GM13976 (cell line): ENCODE measurements at places on chromosomes 7 and 10.
A peak's percentile ranks its signal among the peaks of the same experiment; 100 is the strongest.

DNA sequence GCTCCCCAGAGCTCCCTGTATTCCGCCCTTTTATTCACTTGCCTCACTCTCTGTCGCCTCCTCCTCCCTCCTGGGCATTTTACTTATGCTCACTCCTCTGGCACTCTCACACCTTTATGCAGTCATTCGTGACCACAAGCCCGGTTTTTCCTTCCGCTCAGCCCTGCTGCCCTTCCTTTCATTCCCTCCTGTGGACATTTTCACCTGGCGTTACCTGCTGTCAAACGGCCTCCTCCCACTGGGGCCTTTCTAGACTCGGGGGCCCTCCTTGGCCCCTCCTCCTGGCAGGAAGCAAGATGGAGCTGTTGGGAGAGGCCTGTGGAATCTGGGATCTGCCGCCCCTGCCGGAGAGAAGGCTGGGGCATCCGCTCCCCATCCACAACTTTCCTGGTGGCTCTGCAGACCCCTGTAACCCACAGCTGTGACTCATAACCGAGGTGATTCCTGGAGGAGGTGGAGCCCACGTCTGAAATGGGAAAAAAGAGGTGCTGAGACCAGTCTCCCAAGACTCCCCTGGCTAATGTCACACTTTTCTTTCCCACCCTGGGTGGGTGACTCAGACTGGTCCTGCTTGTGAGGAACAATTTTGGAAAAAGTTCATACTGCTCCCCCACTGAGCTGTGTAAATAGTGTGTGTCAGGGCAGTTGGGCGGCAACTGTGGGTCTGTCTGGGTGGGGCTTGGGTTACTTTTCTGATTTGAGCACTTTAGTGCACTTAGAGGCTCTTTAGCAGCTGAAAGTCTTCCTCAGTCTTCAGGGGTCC lies 1.2 kb downstream of the VCL start:
- DNase-seq, result no peak

- no peak for DNase-seq
Measured at GRCh38 chr10:72541337-72541736, 84.5 kb downstream of the MICU1 start.

DNA sequence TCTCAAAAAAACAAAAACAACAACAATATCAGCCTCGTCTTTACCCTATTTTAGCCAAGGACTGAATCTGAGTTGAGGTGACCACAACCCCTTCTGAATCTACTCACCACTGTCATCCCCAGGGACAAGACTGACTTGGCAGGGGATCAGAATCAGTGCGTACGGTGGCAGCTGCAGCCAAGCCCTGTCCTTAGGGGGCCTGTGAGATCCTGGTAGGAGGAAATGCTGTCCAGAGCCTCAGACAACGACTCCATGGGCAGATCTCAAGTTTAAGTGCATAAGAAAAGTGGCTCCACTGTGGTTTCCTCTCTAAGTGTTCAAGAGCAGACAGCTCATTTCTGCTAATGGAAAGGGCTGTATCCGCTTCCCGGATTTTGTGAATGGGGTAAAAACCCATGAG lies 22.4 kb upstream of the CYTH3 start:
- DNase-seq, result no peak

DNA sequence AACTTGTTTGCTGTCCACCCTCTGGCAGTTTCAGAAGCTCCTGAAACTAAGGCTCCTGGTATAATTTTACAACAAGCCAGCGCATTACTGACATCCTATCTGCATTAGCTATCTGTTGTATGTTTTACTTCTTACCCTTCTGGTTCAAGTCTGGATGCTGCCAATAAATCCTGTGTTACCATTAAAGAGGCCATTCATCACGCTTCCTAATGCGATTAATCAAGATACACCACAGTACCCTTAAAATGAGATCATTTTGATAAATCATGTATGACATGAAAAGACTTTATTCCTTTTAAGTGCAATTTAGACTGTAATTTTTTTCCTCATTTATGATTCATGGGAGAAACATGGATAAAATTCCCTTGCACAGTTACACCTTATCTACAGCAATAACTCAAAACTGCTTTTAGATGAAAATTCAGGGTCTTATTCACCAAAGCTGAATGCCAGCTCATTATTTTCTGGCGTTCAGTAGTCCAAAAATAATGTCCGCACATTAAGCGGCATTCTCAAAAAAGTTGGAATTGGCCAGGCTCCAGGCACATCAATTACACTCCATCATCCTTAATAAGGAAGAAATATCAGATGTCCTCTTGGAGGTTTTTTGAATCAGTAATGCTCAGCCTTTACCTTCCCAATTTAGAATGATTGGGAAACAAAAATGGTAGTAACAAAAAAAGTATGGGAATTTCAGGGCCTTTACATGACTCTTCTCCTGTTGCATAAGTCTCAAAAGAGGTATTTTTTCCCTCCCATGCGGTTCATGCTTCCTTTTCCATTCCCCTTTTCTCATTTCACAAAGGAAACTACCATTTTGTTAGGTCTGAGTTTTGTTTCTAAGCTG lies 878.5 kb downstream of the LRMDA start:
- DNase-seq, result no peak

- peak; percentile 77 for DNase-seq
Measured at GRCh38 chr10:70880077-70880534, 8.3 kb downstream of the PCBD1 start.

DNA sequence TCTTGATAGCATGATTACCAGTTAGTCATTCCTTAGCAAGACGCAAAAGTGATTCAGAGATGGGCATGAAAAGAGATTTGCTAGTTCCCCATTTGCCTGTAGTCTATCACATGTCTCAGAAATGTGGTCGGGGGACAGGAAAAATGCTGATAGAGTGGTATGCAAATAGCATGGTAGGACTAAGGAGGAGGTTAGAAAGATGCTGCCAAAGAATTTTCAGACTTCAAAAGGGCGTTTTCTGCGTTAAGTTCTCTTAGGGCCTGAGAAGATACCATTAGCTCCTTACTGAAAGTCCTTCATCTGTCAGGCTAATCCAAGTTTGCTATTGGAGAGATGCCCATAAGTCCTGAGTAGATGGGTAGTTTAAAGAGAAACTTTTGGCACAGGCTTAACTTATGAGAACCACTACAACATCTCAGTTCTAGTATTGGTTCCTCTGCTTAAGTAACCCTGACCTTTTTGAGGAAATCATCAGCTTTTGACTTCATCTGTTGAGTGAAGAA lies 2.7 kb downstream of the CALD1 start:
- no peak for DNase-seq

DNA sequence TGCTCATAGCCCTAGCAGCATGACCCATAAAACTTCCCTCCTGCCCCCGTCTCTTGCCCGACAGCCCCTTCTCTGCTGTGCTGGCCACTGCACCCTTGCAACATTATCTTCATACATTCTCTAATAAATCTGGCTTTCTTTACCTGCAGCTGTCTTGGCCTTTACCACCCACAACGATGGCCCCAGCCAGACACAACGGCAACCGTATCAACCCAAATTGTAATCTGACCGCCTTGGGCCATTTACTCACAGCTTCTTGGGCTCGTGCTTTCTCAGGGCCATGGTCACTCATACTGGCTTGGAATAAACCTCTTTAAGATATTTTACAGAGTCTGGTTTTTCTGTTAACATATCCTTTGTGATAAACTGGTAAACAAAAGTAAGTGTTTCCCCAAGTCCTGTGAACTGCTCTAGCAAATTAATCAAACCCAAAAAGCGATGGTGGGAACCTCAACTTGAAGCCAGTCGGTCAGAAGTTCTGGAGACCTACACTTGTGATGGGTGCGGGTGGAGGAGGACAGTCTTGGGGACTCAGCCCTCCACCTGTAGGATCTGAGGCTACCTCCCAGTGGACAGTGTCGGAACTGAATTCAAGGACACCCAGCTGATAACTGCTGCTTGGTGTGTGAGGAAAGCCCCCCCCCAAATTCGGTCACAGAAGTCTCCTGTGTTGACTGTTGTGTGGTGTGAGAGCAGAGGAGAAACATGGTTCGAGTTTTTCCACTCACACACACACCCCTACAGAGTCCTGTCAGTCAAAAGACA lies 87.6 kb upstream of the ATP6V0A4 start:
- no peak for DNase-seq

DNA sequence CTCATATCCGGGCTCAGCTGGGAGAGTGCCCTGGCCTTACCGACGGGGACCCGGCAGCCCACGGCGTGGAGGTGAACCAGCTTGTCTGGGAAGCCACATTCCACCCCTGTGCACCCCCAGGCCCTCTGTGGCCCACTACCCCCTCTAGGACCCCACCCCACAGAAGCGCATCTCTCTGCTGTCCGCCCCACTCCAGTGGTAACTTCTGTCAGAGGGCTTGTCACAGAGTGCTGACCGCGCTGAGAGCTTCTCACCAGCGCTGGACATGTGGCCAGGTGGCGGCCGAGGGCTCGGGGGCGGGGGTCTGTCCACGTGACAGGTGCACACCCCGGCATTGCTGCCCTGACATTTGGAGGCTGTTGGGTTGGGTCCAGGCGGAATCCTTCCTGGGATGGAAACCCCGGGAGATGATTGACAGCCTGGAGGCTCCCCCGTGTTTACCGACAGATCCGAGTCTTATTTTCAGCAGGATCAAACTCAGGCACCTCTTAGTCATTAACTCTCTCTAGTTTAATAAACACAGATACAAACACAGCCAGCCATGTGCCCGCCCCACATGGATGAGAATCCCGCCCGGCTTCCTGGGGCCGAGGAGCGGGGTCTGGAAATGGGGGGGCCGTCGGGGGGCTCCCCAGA lies 5.1 kb downstream of the ELFN1 start:
- peak; percentile 18 for DNase-seq

- DNase-seq, result no peak
Measured at GRCh38 chr10:6461961-6462360, 118.1 kb downstream of the PRKCQ start.

DNA sequence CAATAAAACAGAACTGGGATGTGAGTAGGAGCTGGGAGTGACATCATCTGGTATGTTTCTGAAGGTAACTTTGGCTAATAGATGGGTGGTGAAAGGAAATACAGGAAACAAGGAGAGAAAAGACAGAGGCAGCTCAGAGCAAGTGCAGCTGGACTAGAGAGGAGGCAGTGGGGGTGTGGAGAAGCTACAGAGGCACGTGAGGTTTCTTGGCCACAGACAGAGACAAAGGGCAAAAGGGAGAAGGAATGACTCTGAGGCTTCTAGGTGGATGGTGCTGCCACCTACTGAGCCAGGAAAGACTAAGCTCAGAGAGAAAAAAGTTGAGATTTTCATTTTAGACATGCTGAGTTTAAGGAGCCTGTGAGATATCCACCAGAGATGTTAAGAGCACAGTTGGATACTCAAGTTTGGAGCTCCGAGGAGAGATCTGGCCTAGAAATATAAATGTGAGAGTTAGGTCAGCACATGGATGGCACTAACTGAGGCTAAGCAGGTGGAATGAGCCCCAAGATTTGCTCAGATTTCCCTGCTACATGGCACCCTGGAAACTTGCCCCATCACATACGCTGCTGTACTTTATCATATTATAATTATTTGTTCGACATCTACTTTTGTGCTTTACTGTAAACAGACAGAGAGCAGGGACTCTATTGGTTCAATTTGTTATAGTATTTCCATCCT lies 293.0 kb upstream of the IMMP2L start:
- peak; percentile 38 for DNase-seq

DNA sequence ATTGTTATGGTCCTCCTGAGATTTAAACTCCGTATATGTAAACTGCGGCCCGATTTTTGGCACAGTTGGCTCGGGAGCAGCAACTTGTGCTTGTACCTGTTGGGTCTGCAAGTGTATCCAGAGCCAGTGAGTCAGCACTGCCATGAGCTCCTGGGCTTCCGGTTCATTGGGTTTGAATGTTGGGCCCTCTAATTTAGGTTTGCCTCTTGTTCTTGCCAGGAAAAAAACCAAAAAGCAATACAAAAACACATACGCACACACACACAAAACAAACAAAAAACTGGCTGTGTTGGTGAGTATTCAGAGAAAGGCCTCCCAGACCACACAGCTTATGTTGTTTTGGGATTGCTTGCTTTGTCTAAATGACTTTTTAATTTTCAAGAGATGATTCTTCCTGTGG lies 26.3 kb downstream of the SND1 start:
- DNase-seq, result no peak

DNA sequence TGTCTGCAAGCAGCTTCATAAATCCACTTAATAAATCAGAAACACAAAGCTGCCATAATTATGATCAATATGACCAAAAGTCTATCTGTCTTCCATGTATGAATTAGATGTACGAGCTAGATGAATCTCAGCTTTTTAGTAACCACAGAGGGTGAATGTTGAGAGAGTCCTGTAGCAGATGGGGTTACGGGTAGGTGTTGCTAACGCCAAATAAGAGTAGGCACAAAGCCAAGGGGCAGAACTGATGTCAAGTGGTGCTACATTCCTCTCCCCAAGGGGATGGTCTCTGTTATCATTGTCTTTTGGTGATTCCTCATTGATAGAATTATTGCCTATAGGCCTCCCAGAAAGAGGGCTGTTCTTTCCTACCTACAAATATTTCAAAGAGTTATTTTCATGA lies 257.8 kb downstream of the PCLO start:
- no peak for DNase-seq

GRCh38 chr10:10911471-10911921 lies 106.2 kb upstream of the CELF2 start:
- DNase-seq, result no peak

GRCh38 chr7:87152897-87153641 lies 816 bp downstream of the DMTF1 start:
- peak; percentile 39 for DNase-seq

DNA sequence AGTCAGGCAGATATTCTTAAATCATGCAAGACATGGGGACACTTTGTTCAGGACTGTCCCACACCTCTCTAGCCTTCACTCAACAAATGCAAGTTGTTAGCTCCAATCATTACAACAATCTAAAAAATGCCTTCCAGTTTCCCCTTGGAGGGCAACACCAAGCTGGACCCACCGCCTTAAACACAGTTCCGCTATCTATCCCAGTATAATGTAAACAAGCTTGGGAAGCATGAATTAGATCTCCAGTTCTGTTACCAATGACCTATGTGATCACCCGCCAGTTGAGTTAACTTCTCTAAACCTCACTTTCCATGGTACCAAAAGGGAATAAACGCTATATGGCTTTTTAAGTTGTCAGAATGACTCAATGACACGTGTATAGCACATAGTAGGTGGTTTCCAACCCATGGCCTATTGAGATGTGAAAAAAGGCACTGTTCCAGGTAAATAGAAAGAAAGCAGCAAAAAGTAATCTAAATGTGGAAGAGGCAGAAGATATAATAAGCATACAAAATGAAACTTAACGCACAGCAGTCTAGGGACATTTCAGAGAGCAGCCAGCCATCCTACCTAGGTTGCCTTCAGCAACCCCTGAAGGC lies 2.4 kb upstream of the REEP3 start:
- DNase-seq, result no peak

GRCh38 chr10:4670737-4671136 lies 155.3 kb upstream of the AKR1E2 start:
- DNase-seq, result no peak

GRCh38 chr10:117318909-117319308 lies 56.3 kb downstream of the PDZD8 start:
- DNase-seq, result no peak

GRCh38 chr7:137418841-137419240 lies 75.3 kb upstream of the PTN start:
- no peak for DNase-seq

DNA sequence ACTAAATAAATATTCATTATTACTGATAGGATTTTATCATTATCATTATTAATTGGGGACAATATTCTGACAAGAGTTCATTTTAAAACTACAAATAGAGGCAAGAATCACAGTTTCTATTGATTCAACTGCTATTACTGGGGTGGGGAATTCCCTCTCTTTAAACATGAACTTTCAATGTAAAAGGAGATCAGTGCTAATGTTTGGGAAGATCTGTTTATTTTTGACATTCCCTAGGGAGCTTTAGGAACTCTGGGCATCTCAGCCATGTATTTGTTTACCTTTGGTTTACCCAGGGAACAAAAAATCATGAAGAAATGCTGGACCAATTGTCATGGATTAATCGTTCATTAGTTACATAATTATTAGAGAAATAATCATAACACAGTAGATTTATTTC lies 443.2 kb upstream of the AKR1E2 start:
- DNase-seq, result no peak
